Central memory CD4-positive, alpha-beta T cell (primary cell): ENCODE measurements at places on chromosomes 3 and 15.

DNA sequence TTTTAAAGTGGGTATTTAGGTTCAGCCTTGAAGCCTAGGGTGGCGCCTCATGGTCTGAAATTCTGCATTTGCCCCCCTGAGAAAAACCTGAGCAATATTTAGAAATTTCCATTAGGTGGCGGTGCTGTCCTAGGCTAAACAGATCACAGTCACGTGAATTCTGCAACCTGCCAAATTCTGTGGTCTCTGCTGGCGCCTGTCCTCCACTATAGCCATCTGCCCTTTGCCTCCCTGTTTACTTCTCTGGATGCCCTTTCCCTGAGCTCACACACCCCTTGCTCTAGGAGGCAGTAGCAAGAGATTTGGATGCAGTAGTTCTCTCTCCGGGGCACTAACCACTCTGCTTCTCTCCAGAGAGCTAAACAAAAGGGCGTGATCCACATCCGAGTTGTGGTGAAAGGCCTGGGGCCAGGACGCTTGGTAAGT is 9.1 kb downstream of the MRPS11 start:
- no peak for DNase-seq

DNA sequence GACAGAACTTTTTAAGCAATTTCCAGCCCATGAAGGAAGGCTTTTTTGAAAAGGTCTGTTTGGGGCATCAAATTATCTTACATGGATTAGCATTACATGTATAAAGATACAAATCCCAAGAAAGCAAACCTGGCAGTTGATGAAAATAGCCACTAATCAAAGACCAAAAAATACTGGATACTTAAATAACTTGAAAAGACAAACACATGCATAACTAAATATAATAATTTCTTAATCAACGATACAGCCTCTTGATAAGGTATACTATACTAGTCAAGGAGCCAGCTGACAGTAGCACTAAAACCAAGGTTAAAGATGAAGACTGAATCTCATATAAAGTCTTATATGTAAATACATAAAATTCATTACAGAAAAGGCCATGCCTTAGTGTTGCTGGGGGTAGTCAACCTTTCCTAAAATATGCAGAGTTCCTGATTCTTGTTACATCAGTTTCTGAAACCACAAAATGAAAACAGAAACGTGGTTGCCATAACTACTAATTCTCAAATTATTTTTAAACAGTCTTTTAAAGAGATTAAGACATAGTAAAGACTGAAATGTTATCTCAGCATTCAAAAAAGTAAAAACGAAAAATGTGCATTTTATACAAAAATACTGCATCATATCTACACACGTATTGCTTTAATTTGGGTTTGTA is 2.0 kb downstream of the ANKRD28 start:
- DNase-seq: peak; percentile 57

DNA sequence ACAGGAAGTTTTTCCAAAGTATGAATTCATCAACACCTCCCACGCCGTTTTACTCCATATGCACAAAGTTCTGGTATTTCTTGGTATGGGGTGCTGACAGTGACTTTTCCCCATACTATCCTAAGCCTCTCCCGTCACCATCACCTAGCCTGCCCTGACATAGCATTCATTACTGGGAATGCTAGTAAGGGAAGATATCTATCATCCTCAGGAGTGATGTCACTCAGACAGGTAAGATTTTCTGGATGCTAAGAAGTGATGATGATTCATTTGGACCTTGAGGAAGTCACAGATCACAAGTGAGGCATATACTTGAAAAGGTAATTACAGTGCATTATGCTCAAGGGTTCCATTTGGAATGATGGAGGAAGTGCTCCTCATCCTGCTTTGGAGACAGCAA is 355.1 kb upstream of the STAC start:
- DNase-seq: no peak

- no peak for DNase-seq
Observed at GRCh38 chr3:112605285-112605684, 35.7 kb downstream of the CCDC80 start.

DNA sequence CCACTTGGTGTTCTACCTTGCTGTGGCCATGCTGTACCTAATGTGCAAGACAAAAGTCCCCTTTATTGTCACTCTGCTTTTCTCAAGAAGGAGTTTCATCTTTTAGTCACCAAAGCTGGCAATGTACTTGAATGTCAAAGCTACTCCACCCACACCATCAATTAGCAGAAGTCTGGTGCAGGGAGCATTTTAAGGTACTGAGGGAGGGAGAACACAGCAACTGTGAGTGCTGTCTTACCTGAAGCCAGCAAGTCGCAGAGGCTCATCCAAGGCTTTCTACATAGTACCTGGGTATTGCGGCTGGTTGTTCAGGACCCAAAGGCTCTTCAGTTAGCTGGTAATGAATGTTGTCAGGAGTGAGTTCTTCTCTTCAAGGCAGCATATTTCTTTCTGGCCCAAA is 820.4 kb downstream of the OTOL1 start:
- no peak for DNase-seq

DNA sequence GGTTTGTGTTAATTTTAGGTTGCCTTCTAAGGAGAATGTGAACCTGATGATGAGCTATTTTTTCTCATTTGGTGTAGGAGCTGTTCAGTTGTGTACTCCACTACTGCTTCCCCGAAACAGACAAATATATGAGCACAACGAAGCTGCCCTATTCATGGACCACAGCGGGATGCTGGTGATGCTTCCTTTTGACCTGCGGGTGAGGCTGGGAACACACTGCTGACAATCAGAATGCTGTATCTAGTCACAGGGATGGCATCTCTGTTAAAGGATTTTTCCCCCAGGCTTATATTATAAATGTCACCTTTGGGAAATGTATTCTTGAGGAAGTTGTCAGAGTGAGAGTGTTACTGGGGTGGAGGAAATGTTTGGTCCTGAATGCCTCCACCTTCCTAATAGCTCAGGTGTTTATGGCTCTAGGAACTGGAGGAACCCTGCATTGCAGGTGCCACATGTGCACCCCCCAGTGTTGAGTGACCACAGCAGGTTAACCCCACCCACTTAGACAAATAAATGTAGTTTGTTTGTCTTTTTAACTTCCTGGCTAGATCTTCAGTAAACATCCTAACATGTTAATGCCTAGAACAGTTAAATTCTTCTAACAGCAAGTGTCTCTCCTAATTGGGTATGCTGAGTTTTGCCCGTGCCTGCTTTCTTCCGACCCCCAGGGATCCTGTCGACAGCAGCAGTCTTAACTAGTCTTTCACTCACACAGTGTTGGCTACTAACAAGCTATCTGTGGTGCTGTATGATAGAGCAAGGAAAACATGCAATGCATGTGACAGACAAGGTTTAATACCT is 35.7 kb downstream of the SRP14 start:
- no peak for DNase-seq

- DNase-seq: no peak
Observed at GRCh38 chr15:50098545-50098944, 20.5 kb downstream of the ATP8B4 start.

GRCh38 chr3:171526869-171527268 is 66.7 kb upstream of the TNIK start:
- DNase-seq: no peak

GRCh38 chr3:106371971-106372805 is 503.4 kb upstream of the CBLB start:
- no peak for DNase-seq

GRCh38 chr3:151751161-151751560 is 17.4 kb downstream of the AADACL2 start:
- no peak for DNase-seq
